Aorta (tissue), 5 donors: ENCODE measurements at places on chromosomes 4 and X. TPM values are rescaled to one million over a fixed set of nuclear protein-coding genes. Genes with fewer than 3 reads are reported as not detected.

The GPRASP1 gene
- polyA plus RNA-seq: 17.0 TPM

The PROM1 gene
- 4.1 TPM for polyA plus RNA-seq

The PHEX gene
- polyA plus RNA-seq: 0.13 TPM

The TASL gene
- 4.5 TPM for polyA plus RNA-seq

The VCX3A gene
- polyA plus RNA-seq: not detected

The NOX1 gene
- polyA plus RNA-seq: not detected

The CCDC110 gene
- 5.3 TPM for polyA plus RNA-seq

The TMEM184C gene
- 10.6 TPM for polyA plus RNA-seq
